ENCODE measurements at places on chromosomes 4 and X.

- DNase-seq, result no peak
Measured at GRCh38 chr4:77332696-77333270, 175.8 kb downstream of the CCNG2 start.

DNA sequence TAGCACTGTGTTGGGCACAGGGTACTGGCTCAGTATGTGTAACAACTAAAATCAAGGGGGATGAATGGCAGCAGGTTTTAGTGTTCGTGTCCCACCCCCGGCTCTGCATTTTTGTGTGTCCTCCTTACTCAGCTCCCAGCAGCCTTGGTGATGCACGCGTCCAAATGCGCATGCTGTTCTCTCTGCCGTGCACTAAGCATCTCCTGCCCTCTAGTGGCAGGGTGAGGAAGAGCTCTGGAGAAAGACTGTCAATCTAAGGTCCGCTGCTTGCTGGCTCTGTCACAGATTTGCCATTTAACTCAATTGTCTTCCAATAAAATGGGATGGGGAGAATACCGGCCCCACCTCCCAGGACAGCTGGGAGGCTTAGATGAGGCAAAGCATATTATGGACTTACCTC, 61.4 kb downstream of the WFS1 start:
- DNase-seq, result no peak

GRCh38 chrX:29233592-29234183, 646.4 kb downstream of the IL1RAPL1 start:
- no peak for DNase-seq

DNA sequence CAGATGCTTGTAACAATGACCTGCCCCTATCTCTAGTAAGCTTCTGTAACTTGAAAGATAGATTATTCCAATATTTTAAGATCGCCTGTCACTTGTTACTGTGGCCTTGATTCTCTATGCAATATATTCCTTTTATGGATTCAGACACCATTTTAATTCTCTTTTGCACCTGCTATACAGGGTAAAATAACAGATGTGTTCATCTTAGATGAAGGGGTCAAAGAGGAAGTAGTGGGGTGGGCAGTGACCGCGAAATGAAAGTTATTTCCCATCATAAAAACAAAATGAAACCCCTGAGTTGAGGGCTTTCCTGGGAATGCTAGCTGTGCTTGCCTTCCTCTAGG, 175.9 kb downstream of the TSPAN5 start:
- DNase-seq, result no peak

- DNase-seq, result peak; percentile 64
Measured at GRCh38 chr4:80492761-80493160, 157.2 kb downstream of the CFAP299 start.

DNA sequence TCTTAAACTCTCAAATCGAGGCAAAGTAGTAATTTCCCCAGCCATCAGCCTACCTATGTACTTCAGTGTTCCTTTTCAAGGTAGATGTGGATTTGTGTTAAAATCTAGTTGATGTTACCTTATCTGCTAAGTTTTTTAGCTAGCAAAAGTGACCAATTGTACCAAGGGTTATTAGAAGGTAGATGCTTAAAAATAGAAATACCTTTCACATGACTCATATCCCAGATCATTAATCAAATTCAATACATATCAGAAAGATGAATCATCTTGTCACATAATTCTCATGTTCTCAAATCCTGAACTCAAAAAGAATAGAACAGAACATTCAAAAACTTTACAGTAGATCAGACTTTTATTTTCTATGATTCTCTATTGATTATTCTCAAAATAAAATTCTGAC, 3.5 kb downstream of the ENAM start:
- no peak for DNase-seq

GRCh38 chr4:40193016-40193571, 3.7 kb upstream of the RHOH start:
- peak; percentile 90 for DNase-seq

DNA sequence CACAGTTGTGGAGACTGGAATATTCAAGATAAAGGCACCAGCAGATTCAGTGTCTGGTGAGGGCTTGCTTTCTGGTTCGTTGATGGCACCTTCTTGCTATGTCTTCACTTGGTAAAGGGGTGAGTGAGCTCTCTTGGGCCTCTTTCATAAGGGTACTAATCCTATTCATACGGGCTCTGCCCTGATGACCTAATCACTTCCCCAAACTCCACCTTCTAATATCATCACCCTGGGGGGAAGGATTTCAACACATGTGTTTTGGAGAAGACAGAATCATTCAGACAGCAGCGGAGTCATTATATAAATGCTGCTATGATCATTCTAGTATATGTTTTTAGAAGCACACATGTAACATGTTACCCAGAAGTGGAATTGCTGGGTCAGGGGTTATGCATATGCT, 295.3 kb upstream of the CTSO start:
- no peak for DNase-seq

- DNase-seq, result no peak
Measured at GRCh38 chr4:4267981-4268380, 20.0 kb upstream of the TMEM128 start.

DNA sequence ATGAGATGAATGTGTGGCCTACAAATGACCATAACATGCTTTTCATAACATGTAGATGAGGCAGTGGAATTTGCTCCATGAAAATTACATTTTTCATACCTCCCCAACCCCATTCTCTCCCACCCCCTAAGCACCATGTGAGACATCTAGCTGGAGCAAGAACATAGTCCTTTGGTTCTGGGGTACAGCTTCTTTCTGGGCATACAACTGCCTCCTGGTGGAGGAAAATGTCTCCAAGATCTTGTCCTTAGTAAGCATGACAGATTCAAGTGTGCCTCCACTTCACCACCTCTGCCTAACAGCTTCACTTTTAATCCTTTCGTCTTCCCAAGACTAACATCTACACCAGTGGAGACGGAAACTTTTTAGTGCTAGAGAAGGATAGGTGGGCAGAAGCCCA, 8.0 kb downstream of the EXOC1L start:
- DNase-seq, result no peak

DNA sequence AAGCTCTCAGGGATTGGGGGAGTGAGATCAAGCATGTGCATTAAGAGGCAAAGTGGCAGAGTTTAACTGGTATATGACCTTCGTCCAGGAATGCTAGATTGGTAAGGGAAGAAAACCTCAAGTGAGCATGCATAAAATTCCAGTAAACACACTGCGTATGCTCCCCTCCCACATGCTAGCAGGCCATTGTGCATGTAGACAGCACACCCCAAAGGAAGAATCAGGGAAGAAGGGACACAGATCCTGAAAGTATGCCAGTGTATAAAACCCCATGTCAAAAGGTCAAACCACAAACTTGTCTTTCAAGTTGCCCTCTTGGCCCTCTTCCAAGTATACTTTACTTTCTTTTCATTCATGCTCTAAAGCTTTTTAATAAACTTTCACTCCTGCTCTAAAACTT, 405.2 kb upstream of the CNKSR2 start:
- DNase-seq, result no peak

GRCh38 chr4:182338746-182339145, 95.5 kb downstream of the TENM3 start:
- no peak for DNase-seq

DNA sequence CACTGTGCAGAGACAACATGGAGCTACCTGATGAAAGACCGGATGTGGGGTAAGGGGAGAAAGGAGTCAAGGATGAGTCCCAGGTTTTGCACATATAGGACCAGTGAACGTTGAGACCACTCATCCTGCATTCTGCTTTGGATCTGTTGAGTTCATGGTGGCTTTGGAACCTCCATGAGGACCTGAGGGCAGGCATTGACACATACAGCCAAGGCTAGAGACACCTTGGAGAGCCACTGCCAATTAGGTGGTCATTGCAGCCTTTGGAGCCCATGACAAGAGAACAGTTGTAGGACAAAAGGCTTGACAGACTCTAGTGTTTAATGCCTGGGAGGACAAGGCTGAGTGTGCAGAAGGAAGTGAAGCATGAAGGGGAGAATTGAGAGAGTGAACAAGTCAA, 87.9 kb downstream of the STK32B start:
- DNase-seq, result no peak

GRCh38 chr4:168484626-168485025, 4.3 kb upstream of the DDX60L start:
- no peak for DNase-seq

DNA sequence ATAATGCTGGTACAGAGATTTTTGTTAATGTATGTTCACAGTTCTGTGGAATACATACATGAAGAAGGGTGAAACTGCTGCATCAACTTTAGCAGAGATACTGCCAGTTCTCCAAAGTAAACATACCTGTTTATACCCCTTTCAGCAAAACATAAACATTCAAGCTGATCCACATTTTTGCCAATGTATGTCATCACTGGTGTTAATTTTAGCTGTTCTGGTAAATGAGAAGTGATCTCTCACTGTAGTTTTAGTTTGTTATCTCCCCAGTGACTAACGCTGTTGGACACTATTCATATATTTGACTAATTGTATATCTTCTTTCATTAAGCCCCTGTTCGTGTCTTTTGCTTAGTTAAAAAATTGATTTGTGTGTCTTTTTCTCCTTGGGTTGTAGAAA, 82.0 kb downstream of the HAUS3 start:
- no peak for DNase-seq

DNA sequence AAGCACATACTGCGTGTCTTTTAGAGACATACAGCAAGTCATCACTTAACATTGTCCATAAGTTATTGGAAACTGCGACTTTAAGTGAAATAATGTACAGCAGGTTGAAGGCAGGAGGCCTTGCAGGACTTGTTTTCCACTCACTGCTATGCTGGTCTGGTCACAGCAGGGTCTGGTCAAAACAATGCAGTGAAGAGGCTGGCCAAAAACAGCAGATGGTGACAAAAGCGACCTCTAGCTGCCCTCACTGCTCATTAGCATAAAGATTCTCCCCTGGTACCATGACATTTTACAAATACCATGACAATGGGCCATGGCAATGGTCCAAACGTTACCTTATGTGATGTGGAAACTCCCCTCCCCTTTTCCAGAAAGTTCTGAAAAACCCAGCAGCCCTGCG, 1283.6 kb downstream of the FSTL5 start:
- DNase-seq, result no peak

- peak; percentile 17 for DNase-seq
Measured at GRCh38 chrX:115642895-115643530, 82.0 kb downstream of the PLS3 start.

DNA sequence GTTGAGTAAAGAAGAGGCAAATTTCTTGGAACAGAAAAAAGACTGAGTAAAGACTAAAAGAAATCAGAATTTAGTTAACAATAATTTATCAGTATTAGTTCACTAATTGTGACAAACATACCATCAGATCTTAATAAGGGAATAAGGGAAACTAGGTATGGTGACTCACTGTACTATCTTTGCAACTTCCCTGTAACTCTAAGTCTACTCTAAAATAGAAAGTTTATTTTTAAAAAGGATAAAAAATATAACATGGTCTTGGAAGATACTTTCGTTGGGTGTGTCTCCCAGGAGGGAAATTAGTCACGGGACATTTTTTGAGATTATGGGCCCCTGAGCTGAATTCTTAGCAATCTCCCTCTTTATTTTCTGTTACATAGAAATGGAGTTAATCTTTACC, 97.3 kb downstream of the EMCN start:
- no peak for DNase-seq

- DNase-seq, result no peak
Measured at GRCh38 chr4:112284662-112285411, 867 bp downstream of the TIFA start.

- DNase-seq, result no peak
Measured at GRCh38 chr4:53595204-53595603, 3.9 kb upstream of the LNX1 start.

GRCh38 chr4:61992351-61992750, 792.2 kb downstream of the ADGRL3 start:
- DNase-seq, result no peak

- no peak for DNase-seq
Measured at GRCh38 chr4:121299367-121299766, 81.5 kb downstream of the QRFPR start.

GRCh38 chr4:924107-925096, 7.7 kb downstream of the GAK start:
- no peak for DNase-seq

DNA sequence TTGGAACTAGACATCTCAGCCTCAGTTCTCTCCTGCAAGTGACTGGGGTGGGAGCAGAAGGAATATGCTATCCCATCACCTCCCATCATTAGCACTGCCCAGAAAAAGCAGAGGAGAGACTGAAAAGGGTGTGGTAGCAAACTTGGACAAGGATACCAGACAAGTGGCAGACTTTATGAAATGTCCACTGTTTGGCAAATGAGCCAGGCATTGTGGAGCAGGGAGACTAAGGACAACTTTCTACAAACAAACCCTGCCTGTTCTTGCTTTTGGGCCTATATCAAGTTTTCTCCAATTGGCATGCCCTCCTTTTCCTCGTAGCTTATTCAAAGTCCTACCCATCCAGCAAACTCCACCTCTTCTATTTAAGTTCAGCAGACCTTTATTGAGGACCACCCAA, 41.6 kb downstream of the ZCCHC12 start:
- no peak for DNase-seq

DNA sequence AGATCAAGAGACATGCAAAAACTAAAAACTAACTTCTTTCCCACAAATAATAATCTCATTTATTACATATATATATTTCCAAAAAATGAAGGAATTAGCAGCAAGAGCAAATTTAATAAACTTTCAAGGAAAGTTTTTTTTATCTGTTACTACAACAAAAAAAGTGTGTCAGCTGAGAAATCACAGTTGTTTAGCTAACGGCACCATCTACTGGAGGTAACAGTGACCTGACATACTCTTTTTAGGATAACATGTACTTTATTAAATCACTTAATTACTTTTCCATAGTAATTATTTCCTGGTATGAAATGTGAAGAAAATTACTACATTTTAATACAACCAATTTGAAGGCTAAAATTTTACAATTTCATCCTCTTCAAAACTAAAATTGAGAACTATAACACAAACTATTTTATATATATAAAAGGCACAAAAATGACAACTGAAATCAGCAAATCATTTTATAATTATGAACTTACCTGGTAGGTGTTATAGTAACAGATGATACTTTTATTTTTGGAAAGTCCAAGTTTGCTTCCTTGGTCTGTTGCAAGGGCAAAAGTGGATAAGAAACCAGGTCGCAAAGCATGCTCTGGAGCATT, 9.1 kb downstream of the LAMTOR3 start:
- peak; percentile 19 for DNase-seq

GRCh38 chr4:174764105-174764729, 64.8 kb downstream of the GLRA3 start:
- DNase-seq, result no peak
